ENCODE measurements at places on chromosomes 11 and 22.
A peak's percentile ranks its signal among the peaks of the same experiment; 100 is the strongest.

DNA sequence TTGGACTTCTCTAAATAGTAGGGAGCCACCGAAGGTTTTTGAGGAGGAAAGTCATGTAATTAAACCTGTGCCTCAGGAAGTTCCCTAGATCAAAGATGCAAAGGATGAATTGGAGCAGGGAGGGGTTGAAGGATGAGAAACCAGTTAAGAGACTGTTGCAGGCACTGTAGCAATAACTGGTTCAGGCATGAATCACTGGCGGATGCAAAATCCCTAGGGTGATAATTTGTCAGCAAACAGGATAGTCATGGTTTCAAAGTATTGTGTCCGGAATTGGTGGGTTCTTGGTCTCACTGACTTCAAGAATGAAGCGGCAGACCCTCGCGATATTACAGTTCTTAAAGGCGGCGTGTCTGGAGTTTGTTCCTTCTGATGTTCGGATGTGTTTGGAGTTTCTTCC is 19.9 kb downstream of the TRIOBP start:
- no peak for DNase-seq

DNA sequence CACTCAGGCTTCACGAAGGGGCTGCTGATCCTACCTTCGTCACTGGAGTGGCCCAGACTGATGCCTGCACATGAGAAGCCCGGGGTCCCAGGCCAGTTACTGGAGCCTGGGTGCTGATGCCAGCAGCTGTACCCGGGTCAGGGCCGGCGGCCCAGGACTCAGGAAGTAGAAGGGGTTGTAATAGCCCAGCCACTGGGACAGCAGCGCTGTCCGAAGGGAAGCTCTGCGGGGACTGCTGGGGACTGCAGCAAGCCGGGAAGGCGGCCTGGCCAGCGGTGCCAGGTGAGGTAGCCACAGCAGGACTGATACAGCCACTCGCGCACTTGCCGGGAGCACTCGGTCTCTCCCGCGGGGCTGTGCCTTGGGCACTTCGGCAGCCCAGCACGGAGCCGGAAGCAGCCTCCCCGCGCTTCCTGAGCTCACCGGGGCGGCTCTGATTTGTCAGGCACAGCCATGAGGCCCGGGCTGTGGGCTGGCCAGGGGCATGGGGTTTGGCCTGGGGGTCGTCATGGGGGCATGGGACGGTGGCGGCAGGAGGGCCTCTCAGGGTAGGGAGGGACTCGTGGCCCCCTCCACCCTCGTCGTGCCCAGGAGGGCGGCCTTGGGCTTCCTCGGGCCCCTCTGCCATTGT is 13.9 kb upstream of the OR8K1 start:
- no peak for DNase-seq

- DNase-seq = no peak
These were observed 24.2 kb downstream of the KREMEN1 start for GRCh38 chr22:29096736-29097669.

GRCh38 chr11:45655347-45655756 is 10.1 kb downstream of the CHST1 start:
- peak; percentile 74 for DNase-seq

DNA sequence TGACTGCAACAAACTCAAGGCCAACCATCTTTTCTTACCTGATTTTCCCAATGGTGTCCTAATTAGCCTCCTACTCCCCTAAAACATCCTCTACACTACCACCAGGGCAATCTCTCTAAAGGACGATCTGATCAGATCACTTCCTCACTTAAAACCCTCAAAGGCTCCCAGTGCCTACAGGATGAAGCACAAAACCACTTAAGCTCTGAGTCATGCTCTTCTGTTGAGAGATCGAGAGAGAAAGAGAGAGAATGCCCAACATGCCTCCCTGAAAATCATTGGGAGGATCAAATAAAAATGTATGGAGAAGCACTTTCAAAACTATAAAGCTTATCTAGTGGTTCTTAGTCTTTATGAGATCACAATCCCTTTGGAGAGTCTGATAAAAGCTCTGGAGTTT is 171.1 kb downstream of the CADM1 start:
- DNase-seq = no peak

- peak; percentile 79 for DNase-seq
These were observed 34.8 kb upstream of the CARS1 start for GRCh38 chr11:3091846-3092602.

DNA sequence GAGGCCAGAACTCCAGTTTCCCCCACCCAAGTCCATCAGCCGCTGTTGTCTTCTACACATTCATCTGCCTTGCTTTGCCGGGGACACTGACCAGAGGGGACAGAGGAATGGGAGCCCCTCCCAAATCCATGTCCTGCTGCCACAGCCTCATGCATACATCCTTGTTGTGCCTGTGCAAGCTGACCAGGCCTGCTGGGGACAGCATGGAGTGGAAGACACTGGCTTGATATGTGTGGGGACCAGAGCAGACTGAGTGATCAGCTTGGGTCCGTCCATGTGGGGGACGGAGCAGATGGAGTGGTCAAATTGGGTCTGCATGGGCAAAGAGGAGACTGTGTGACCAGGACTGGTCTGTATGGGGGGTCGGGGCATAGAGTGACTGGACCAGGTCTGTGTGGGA is 43.8 kb downstream of the KCNC1 start:
- DNase-seq = no peak

DNA sequence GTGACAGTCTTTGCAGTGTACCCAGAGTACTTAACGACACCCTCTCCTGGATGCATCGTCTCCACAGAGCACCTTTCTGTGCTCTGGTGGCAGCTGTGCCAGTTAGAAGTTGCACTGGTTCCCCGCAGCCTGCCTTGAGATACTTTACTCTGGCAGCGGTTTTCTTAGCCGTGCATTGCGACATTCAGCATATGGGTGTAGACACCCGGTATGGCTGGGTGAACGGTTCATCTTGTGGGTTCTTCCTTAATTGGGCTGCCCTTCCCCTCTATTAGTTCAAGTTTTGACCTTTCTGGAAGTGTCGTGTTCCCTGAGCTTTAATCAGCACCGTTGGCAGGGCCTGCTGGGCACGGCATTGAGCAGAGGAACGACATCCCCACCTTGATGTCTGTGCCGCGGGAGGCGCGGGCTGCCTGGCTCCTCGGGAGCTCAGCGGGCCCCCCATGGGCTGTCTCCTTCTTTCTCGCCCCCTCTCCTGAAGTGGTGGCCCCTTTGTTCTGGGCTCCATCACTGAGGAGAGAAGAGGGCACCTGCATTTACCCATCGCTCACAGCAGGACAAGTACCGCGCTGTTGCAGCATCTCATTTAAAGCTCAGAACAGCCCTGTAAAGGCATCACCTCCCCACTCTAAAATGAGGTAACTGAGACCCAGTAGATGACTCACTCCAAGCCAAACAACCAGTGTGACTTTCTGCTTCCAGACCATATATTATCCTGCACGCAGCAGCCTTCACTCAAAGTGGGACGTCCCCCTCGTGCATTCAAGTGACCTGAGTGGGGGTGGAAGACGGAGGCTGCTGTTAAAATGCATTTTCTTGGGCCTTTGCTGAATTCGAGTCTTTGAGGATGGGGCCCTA is 13.3 kb downstream of the FAM83F start:
- DNase-seq = no peak

DNA sequence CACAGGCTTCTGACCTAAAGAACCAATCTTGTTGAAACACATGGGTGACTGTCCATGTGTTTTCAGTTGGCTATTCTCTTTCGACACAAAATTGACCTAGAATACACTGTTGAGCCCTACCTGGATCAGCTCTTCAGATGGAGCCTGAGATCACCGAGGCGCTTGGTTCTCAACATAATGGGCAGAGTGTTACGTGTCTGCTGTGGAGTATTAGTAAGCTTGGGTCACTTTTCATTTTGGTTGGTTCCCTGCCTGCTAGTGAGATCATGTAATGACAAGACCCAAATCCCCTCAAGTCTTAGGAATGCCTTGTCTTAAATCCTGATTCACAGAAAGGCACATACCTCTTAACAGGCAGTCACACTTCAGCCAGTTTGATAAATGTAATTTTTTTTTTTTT is 8.7 kb downstream of the MED19 start:
- DNase-seq = no peak
